ENCODE measurements at places on chromosomes 16 and 17.

GRCh38 chr16:2983706-2984136 is 3.5 kb upstream of the PKMYT1 start:
- DNase-seq = peak; percentile 51

GRCh38 chr17:76125922-76126321 is 15.1 kb downstream of the FOXJ1 start:
- no peak for DNase-seq

DNA sequence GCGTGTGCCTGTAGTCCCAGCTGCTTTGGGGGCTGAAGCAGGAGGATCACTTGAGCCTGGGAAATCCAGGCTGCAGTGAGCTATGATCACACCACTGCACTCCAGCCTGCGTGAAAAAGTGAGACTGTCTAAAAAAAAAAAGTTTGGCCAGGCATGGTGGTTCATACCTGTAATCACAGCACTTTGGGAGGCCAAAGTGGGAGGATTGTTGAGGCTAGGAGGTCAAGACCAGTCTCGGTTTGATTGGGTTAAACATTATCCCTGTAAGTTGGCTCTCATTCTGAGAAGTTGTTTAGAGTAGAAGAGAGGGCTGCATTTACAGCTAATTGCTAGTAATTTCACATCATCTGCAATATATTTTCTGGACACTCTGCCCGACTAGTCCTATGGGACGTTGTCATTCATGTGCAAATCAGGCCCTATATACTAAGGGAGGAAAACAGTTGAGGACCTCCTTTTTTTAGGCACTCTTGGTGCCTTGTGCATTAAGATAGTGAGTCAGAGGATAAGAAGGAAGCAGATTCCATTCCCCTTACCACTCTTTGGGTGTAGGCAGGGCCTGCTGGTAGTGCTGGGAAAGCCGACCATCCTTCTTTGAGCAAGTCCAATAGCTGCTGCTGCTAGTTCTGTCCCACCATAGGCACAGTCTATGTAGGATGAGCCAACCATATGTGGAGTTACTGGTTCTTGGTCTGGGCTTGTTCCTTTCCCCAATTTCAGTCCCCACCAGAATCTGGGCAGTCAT is 18.7 kb downstream of the HMOX2 start:
- DNase-seq = no peak

DNA sequence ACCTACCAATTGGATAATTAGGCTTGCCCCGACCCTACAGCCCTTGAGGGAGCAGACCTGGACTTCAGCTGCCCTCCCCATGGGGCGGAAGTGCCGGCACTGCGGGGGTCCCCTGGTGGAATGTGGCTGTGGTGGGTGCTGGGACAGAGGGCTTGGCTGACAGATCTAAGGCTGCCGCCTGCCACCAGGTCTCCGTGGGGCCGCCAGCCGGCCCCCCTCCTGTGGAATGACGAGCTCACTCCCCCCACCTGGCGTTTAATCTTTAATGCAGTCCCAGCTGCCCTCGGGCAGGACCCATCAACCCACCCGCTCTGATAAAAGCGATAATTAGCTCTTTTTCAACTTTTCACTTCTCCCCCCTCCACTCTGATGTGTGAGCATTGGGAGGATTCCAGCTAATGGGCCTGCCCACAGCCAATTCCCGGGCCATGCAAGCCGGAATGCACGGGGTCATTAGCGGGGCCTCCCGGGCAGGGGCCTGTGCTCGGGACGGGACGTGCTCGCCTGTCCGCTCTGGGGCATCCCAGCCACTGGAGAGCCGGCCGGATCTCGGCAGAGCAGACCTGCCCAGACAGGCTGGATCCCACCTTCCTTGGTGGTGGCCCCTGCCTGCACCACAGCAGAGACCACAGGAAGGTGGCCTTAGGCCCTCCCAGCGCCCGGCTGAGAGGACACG is 28.3 kb upstream of the GOSR2 start:
- DNase-seq = no peak

- DNase-seq = no peak
Observed at GRCh38 chr17:13346996-13347762, 254.6 kb downstream of the HS3ST3A1 start.

All from NCI-H187 treated with DMSO at 0.1 percent for 48 hours (cell line).